Naive B cell (primary cell): ENCODE measurements at places on chromosomes 3 and 15.

DNA sequence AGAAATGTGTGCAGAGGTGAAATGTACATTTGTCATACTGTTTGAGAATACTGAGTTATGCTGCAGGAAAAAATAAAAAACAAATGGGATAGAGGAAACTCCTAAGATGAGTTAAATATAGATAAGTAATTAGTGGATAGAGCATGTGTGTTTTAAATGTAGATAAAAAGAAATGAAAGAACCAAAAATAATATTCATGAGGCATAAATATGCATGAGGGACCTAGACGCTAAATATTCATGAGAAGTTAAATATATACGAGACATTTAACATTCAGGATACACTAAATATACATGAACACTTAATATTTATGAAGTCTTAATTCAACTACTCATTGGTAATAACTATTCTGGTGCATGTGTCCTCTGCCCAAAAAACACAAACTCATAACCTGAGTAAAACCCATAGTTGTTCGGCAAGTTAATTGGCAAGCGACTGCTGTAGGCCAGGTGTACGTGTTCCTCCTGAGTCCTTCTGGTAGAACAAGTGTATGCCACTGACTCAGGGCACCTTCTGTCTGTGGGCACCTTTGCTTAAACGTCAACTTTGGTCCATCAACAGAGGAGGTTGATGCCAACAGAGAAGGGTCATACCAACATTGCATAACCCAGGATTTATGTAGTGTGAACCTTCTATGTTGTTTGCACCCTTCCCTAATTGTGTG, 24.5 kb upstream of the DENND6A start:
- DNase-seq = no peak

- DNase-seq = no peak
These were observed 78.7 kb upstream of the TSC22D2 start for GRCh38 chr3:150329408-150329807.

- DNase-seq = no peak
These were observed 142.8 kb downstream of the TGFBR2 start for GRCh38 chr3:30749230-30749629.

DNA sequence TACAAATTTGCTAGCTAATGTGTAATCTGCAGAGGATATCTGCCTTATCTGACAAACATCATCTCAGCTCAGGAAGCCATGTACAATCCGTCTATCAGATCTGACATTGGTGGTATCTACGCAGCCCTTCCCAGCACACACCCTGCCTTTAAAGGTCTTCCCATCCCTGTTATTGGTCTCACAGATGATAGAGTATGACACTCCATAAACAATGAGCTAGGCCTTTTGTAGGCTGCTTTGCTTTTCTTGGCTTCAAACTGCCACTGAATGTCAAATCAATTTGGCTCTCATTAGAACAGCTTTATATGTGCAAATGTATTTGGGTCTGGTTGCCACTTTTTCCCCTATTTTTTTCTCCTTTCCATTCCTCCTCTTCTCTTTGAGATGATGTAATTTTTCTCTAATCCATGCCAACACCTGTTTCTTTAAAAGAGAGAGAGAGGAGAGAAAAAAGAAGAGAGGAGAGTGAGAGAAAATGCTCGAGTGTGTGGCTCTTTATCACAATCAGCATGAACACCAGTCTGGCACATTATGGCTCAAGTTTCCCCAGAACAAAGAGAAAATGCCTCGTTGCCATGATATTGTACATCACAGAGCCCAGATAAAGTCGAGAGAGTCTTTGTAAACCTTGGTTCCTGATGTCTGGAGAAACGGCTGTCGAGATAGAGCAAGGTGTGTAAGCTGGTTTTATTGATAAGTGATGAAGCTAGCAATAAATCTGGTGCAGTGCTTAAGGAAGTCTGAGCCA, 80.8 kb upstream of the DPH6 start:
- no peak for DNase-seq

DNA sequence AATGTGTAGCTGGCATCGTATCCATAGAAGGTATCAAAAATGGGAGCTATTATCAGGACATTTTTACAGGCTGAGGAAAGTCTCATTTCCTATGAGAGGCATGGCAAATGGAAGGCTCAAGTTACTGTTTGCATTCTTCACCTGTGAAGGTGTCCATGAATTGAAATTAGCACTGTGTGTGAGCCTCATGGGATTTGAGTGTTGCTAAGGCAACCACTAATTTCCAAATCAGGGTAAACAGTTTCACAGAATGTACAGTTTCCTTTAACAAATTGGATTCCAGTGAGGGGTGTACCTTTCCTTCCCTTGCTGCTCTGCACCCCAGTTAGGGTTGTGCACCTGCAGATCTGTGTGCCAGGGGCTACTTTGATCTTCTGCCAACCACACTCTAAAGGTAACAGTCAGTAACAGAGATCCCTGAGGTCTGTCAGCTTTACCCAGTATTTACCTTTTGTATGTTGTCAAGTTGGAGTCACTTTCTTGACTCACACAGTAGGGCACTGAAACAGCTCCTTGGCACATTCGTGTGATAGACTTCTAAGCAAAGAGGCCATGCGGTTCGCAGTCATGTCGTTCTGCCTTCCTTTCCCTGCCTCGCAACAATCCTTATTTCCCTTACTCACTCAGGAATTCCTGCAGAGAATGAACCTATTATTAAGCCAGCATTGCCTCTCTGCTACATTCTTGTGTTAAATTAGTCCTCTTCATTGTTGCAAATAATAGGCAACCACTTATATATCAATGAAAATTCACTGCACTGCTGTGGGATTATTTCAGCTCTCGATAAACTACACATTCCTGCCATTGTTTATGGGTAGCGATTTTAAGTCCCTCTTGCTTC, 129.8 kb upstream of the GBE1 start:
- DNase-seq = no peak

GRCh38 chr3:61015408-61015807, 235.8 kb downstream of the FHIT start:
- no peak for DNase-seq

DNA sequence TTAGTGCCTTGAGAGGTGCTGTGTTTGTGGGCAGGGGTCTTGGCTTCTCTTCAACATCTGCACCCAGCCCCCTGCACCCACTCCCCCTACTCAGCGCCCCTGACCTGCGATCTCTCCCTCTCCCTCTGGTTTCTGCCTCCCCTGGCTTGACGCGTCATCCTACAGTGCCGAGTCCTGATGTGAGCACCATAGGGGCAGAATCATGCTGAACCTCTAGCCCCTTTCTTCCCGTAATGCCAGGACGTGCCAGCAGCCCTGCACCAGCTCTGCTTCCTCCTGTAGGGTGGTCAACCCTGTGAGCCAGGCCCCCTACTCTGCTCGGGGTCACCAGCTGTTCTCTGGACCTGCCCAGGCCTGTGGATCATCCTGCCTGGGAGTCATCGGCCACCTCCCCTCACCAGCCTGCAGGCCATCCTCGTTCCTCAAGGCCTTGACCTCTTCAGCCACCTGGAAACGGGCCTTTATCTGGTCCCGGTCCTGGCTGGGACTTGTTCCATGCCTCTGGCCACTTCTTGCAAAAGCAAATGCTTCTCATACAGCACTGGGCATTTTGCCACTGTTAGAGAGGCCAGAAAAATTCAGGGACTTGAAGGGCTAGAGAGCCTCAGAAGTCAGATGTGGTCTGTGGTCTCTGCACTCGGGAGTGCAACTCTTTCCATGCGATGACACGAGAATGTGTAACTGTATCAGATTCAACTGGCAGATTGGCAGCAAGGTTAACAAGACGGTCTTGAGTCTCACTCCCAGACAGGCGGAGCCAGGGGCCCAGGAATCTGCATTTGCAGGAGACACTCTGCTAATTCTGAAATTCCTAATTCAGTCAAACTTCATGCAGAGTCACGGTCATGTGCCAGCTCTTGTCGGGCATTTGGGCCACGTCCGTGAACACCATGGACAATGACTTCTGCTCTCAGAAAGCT, 16.7 kb upstream of the KLF15 start:
- no peak for DNase-seq

GRCh38 chr3:8307545-8308110, 194.0 kb upstream of the LMCD1 start:
- DNase-seq = no peak

DNA sequence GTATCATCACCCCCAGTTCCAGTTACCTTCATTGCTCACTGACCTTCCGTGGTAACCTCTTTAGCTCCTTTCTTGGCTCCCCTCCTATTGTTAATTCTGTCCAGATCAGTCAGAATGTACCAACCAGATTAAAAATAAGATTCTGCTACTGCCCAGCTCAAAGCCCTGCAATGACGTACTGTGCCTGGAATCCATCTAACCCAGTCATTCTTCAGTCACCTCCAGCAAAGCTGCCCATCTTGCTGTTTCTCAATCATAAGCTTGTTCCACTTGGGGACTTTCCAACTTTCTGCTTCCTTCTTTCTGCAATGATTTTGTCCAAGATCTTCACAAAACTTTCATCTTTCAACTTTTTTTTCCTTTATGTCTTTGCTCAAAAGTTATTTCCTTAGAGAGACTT, 512.0 kb upstream of the ZNF385D start:
- no peak for DNase-seq

DNA sequence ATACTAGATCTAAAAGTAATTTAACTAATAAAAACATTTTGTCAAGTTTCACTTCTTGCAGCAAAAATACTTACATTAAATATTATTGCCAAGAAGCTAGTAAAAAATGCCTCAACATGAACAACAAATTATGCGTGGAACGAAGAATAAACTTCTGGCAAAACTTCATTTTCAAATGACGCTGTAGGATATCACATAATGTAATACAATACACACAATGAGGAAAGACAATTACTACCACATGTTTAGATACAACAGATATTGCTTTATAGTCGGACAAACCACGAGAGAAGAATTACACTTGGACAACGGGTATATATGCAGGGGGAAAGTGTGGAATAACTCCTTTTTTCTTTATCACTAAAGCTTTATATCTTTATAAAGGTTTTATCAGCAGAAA, 21.6 kb downstream of the P3H2 start:
- no peak for DNase-seq

GRCh38 chr3:23390446-23390845, 187.3 kb downstream of the UBE2E2 start:
- DNase-seq = no peak

DNA sequence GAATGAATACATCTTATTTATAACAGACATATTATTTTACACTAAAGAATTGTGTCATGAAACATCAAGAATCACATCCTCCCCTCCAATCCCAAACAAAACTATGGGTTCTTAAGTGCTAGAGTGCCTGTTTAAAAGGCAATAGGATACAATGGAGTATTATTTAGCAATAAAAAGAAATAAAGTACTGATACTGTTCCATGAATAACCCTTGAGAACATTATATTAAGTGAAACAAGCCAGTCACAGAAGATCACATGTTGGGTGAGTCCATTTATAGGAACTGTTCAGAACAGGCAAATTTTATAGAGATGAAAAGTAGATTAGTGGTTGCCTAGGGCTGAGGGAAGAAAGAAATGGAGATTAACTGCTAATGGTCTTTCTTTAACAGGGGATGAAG, 86.5 kb downstream of the ANKRD28 start:
- no peak for DNase-seq
